Skin of body (tissue), 3 donors: ENCODE measurements at places on chromosomes 7 and 10.

- peak; percentile 91 for DNase-seq
Measured at GRCh38 chr10:61974601-61975390, 73.3 kb downstream of the ARID5B start.

DNA sequence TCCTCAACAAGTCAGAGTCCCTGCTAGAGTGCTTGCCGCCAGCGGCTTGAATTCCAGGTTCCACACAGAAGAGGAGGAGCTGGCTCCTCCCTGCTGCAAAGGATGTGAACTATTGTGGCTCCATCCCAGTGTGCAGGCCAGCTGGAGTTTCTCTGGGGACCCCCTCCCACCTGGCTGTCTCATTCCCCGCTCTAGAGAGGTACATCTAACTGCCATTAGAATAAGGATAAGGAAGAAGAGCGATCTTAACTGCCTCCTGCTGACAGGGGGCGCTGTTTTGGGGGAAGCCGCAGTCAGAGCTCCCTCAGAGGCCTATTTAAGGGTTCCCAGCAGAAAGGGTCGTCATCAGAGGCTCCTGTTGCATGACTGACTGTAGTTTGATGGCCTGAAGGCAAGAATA lies 40.8 kb upstream of the HECW1 start:
- DNase-seq: no peak

- DNase-seq: no peak
Measured at GRCh38 chr7:42084263-42084662, 152.7 kb downstream of the GLI3 start.

GRCh38 chr10:14253079-14253478 lies 77.6 kb downstream of the FRMD4A start:
- no peak for DNase-seq

GRCh38 chr7:67738958-67739357 lies 742.3 kb downstream of the TYW1 start:
- DNase-seq: peak; percentile 94

GRCh38 chr10:128103229-128103714 lies 23.0 kb downstream of the MKI67 start:
- no peak for DNase-seq

DNA sequence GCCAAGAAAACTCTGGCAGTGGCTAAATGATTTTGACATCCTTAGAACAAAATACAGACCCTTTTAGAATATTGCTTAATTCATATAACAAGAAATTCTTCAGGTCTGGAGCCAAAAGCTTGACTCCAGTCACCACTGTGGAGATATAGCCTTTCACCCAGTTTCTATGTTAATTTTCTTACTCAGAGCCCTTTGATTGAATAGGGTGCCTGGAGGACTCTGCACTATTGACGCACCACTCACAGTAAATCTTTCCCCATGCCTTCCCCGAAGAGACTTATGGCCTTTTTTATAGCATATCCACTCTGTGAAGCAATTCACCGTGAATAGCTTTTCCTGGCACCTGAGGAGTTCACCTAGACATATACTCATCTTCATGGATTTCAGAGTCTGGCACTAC lies 613.8 kb downstream of the ZWINT start:
- DNase-seq: no peak

DNA sequence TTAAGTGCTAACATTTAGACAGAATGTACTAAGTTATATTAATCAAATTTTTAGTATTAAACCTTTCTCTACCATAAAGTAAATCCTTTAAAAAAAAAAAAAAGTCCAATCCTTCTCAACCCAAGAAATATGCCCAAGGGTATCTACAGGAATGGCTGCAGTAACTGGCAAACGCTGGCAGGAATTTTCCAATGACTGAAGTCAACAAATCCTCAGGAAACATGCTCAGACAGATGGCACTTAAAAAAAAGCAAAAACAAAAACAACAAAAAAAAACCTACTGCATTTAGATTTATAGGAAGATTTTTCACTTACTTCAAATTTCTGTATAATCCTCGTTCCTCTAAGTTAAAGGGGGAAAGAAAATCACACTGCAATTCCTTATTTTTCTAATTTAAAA lies 666 bp downstream of the SVIL start:
- DNase-seq: peak; percentile 46
